ENCODE measurements at places on chromosomes 11 and 22.

GRCh38 chr11:102487214-102487613 is 34.6 kb upstream of the TMEM123 start:
- no peak for DNase-seq

DNA sequence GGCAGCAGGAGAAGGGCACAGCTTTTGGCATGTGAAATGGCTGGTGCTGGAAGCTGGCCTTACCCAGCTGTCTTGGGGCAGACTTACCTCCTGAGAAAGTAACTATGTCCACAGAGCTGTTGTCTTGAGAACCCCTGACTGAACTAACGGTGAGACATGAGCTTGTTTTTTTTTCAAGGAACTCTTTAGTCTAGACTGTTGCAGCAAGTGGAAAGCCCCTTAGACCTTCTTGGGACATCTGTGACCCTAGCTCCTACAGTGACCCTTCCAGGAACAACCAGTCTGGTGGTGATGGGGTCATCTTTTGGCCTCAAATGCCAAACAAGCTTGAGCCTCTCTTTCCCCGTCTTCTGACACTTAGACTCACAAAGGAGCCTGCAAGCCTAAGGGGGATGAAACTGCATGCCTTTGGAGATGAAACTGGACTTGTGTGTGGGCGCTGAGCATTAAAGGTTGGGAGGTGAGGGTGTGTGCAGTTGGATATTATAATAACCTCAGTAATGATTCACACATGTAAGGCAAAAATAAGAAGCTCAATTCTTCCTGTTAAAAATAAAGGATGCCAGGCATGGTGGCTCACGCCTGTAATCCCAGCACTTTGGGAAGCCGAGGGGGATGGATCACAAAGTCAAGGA is 35.4 kb downstream of the SDHD start:
- DNase-seq = no peak

DNA sequence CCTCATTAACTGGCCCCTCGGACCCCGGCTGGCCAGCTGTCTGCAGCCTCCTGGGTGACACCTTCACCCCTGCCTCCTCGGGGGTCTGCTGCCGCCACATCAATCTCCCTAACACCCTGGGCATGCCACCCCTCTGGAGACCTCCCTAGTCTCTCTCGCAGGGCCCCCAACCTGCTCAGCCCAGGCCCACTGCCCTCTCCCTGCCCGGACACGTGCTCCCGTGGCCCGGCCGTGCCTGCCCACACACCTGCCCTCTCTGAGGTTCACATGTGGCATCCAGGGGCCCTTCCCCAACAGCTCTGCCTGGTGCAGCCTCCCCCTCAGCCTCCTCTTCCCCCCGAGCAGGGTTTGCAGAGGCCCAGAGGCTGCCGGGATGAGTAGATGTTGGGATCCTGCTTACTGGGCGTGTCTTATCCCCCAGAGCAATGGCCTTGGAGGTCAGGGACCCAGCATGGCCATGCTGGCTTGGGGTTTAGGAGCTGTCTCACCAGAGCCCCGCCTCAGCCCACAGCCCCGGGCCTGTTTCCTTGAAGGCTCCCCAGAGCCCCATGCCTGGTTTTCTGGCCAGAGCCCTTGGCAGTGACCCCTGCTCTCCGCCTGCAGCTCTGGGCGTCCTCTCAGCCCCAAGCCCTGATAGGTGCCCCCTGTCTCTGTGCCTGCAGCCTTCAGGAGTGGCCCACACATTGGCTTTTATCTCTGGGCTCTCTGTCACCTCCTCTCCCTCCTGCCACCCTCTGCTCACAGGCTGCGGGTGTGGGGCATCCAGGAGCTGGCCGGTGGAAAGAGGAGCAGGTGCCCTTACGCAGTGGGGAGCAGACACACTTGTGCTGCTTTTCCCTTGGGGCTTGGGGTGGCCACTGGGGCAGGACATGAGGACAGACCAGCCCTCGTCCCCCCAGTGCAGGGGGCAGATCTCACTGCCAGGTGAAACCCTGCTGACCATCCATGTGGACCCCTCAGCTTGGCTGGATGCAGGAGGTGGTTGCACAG is 25.7 kb upstream of the SEPTIN5 start:
- no peak for DNase-seq

- no peak for DNase-seq
These were observed 14.6 kb upstream of the MYRF start for GRCh38 chr11:61737636-61738386.

DNA sequence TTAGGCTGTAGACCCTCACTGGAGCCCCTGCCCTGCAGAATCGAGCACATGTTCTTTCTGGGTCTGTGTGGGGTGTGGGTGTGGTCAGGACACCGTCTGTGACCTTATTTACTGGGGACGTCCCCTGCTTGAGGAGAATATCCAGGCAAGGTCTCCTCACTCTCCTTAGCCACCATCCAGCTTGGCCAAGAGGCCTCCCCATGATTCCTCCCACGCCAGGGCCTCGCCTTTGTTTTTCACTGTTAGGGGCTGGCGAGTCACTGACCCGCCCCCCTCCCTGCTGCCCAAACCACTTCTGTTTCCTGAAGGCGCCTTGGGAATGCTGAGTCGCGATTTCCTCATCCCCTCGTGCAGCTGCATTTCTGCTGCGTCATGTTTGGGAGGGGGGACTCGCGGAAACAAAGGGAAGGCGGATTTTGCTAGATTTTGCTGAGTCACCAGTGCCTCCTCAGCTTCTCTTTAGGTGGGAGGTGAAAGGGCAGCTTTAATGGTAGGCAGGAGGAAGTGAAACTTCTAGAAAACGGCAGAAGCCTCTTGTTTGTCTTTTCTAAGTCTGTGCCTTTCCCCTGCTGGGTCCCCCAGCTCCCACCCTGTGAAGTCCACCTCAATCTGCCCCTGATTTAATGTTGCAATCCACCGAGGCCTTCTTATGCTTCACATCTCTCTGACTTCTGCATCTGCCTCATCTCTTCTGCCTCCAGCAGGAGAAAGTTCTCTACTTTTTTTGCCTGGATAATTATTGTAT is 4.0 kb upstream of the HMOX1 start:
- DNase-seq = peak; percentile 38

GRCh38 chr22:40108396-40108795 is 69.3 kb upstream of the TNRC6B start:
- DNase-seq = no peak

- no peak for DNase-seq
These were observed 403 bp upstream of the SBF2 start for GRCh38 chr11:10294290-10294953.

DNA sequence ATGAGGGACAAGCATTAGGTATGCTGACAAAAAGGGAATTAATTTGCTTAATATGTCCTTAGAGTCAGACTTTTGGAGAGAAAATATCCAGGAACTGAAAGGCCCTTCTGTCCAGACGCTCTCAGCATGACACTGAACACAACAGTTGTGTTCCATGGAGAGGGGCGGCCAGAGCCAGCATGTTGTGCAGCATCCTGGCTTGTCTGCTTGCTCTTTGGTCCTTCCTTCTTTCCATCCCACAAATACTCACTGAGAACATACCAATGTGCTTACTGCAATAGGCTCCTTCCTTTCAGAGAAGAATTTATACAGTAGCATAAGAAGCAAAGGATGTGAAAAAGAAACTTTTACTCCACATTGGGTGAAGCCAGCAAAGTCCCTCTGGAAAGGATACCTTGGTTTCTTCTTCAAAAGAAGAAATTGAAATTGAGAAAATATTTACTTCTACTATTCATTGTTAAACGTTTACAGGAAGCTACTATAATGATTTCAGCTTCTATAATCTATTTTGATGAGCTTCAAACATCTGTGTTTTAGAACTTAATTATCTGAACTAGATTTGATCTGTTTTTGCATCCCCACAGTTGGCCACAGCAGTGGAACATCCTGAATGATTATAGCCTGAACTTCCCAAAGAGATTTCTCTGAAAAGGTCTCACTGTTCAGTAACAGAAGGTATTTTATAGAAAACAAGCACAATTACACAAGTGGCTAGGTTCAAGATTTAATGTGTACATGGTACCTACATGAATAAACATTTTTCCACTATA is 304.1 kb upstream of the PITPNB start:
- no peak for DNase-seq

- no peak for DNase-seq
These were observed 41.2 kb downstream of the SNX19 start for GRCh38 chr11:130874955-130875531.

All from CD4-positive, alpha-beta T cell treated with Interleukin-15 for 4 hours (primary cell).